ENCODE measurements at places on chromosomes 13 and 19.

DNA sequence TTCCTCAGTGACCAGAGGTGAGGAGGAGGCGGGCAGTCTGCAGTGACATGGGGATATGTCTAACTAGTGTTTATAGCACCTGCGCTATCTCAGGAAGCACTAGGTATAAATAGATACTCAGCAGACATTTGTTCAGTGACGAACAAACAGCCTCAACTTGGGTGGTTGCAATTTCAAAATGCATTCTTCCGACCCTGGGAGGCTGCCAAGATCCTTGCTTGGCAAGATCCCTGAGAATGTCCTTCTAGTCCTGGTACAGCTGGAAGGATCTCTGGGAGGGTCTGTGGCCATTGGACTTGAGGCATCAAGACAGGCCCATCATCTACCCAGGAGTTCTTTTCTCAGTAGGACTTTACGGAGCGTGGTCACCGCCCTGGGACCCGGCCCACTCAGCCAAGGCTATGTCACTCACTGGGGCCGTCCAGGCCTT, 299.5 kb downstream of the ZNF536 start:
- no peak for DNase-seq

GRCh38 chr13:50392977-50393376, 377.7 kb downstream of the KCNRG start:
- no peak for DNase-seq

DNA sequence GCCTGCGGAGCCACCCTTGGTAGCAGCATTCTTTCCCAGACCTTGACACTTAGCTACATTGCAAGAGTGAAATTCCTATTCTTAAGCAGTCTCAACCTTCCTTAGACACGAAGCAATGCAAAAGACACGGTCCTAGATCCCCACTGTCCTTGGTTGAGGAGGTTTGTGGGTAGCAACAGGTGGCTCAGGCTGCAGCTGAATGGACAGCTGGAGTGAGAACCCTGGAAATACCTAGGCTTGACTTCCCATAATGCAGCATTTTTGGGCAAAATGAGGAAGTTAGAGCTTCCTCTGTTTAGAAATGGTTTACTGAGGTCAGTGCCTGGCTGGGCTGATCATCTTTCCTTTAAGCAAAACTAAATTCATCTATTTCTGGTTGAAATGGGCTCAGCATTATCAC, 296.6 kb downstream of the RFC3 start:
- DNase-seq = no peak

GRCh38 chr13:39107561-39107960, 69.3 kb downstream of the NHLRC3 start:
- no peak for DNase-seq

DNA sequence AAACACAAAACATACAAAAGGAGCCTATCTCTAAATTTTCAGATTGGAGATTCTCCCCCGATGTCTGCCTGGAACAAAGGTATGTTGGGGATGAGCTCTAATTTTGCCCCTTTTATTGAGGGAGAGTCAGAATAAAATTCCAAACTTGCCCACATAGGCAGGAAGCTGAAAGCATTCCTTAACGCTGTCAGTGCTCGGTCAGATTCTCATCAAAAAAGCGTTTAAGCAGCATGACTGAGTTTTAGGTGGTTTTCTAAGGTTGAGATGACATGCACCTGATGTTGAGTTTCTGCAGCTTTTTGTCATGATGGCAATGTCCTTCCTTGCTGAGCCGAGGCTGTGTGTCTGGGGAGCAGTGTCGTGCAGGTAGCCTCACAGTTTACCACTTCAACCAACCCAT, 48.4 kb upstream of the MEDAG start:
- no peak for DNase-seq

GRCh38 chr13:106376401-106377112, 158.9 kb downstream of the EFNB2 start:
- no peak for DNase-seq

DNA sequence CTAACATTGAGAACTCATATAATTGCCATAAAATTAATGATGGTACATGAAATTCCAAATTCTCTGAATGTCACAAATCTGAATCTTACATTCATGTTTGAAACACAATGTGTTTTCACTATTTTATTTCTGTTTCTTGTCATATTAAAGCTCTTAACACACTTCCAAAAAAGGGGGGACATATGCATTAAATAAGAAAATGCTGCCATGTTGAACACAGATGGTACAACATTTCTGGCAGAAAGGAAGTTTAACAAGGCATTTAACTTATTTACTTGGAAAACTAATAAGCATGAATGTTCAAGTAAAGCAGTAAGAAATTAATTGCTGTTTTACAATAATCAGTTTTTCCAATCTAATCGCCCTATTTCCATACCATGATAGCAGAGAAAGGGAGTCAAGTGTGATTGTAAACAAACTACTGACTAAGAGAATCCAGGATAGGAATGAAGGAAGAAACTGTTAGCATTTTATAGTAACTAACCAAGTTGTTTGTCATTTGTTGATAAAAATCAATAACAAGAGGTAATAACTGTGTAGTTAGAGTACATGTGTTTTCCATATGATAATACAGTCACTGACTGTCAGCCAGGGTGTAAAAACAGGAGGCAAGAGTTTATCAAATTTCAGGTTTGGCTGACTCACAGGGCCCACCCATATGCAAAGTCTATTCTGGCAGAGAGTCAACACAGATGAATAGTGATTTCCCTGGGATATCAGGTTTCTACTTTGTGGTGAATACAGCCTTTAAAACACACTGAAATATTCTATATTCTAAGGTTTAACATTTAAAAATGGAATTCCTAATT, 5.7 kb upstream of the FOXO1 start:
- DNase-seq = no peak
